ENCODE measurements at places on chromosomes 5 and 9.

GRCh38 chr9:87013490-87013889, 66.2 kb upstream of the GAS1 start:
- no peak for DNase-seq

DNA sequence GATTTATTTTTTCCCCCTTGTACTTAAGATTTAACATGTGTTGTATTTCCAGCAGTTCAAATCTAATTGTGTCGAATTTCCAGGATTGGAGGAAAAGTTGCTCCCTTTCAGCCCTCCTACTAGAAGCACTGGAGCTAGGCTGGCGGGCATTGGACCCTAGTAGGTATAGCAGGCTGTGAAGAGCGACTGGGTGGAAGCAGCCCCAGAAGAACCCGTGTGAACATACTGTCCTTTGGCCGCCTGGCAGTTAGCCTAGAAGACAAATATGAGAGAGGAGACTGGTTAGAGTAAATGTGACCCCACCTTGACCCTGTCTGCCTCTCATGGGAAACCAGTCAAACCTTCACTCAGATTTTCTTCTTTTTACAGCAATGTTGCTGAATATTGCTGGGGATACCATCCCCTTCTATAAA, 13.9 kb downstream of the ALDOB start:
- DNase-seq: no peak

- no peak for DNase-seq
Observed at GRCh38 chr9:11805969-11806368, 887.2 kb upstream of the TYRP1 start.

GRCh38 chr9:69579760-69580581, 92.2 kb downstream of the APBA1 start:
- no peak for DNase-seq

DNA sequence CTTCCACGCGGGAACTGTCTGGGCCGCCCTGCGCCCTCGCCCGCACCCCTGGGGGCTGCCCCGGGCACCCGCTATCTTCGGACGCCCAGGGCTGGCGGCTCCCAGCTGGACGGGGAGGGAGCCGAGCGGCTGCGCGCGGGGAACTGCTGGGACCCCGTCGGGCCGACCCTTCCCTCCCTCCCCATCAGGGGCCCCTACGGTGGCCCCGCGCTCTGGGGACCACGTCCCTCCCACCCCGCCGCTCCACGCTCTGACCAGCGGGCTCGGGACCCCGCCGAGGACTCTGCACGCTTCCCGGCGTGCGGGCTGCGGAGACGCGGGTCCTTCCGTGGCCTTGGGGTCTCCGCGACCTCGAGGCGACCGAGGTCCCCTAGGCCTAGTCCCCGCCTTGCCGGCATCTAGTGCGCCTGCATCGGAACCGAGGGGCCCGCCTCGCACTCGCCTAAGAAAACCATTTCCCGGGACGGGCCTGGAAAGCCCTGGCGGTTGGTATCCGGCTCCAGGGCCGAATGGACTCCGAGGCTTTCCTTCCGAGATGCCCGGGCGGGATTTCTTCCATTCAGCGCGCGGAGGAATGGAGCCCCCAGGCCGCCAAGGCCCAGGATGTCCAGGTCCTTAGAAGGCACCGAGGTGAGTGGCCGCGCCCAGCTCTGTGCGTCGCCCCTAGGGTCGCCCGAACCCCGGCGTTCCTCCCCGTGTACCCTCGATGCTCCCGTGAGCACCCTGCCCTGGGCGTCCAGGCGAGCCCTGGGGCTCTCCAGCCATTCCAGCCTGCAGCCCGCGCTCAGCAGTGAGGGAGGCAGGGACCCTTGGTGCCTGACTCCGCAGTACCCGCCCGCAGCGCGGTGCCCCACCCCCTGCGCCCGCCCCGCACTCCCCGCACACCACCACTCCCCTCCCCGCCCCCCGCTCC, 705 bp upstream of the SLC6A3 start:
- no peak for DNase-seq

DNA sequence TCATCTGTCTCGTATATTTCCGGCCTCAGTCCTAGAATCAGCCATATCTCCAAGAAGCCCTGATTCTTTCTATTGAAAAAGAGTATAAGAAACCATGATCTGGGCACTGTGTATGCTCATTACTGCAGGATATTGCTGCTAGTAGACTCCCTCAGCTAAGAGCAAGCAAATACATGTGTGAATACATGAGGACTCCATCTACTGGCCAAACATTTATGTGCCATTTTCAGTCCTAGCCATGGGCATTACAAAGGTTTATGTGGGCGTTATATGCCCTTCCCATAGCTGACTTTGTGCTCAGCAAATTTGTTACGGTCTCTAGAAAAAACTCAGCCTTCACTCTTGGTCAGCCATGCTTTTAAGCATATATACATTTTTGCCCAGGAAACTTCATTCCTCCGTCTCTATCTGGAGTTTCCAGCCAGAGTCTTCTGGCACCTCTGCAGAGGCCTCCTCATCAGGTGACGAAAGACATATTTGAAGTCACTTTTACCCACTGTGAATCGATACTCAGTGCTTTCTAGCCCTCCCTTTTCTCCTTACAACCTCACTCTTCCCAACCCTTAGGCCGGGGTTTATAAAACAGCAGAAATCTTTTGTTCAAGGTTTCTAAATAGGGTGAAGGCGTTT, 1495.6 kb upstream of the CDH6 start:
- DNase-seq: no peak

DNA sequence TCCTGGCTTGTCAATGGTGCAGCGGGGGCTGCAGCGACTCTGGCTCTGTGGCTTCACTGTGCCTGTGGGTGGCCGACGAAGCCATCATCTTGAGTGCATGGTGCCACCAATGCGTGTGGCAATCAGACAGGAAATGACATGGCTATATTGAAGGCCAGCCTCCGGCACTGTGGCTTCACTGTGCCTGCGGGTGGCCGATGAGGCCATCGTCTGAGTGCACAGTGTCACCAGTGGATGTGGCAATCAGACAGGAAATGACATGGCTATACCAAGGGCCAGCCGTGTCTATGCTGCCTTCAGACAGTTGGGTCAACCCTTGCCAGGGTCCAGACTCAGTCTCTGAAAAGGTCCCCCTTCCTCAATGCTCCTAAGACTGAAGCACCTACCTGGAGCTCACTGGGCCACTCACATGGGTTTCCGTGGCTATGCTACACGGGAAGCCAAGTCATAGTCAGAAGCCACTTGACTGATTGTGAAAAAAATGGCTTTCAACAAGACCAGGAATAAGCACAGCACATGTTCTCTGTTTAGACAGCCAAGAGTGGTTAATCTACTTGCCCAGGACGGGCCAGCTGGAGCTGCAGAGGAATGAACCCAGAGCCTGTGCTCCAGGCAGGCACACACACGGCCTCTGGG, 67.5 kb upstream of the S1PR3 start:
- DNase-seq: no peak

- DNase-seq: peak; percentile 14
Observed at GRCh38 chr5:98104454-98105188, 668.8 kb upstream of the RGMB start.

GRCh38 chr5:179284751-179285631, 60.3 kb downstream of the ADAMTS2 start:
- DNase-seq: no peak

GRCh38 chr5:14382640-14383039, 199.0 kb upstream of the OTULINL start:
- DNase-seq: no peak

- no peak for DNase-seq
Observed at GRCh38 chr5:81904861-81905260, 67.0 kb upstream of the ATG10 start.

DNA sequence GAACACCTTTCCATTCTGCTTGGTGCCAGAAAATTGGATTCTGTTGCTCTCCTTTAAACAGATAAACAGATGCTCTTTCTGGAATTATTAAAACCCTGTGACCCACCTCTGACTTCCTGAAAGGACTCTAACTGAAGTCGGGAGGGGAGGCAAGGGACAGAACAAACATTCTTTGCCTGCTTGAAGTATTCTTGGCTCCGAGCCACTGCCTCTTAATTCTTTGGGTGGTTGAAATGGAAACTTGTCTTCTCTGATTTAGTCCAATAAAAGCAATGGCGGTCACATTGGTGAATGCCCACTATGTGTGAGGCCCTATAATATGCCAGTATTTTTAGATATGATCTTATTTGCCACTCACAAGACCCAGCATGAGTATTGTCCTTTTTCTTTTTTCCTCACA, 236.8 kb downstream of the SLIT3 start:
- peak; percentile 53 for DNase-seq

DNA sequence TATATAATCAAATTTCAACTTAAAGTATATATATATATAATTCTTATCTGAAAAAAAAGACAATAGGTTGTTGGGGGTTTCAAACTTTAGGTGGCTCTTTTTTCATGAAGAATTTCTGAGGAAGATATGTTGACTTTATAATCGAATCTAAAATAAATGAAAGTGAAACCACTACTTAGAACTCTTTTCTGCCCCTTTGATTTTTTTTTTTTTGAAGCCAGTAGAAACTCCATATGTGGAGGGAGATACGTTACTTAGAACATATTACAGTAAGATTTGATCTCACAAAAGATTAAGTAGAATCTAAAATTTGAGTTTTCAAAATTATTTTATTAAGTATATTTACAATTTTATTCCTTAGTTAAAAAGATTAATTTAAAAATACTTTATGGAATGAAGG, 96.9 kb downstream of the ATG10 start:
- no peak for DNase-seq

- DNase-seq: peak; percentile 61
Observed at GRCh38 chr5:57887851-57888621, 405.4 kb upstream of the ACTBL2 start.

DNA sequence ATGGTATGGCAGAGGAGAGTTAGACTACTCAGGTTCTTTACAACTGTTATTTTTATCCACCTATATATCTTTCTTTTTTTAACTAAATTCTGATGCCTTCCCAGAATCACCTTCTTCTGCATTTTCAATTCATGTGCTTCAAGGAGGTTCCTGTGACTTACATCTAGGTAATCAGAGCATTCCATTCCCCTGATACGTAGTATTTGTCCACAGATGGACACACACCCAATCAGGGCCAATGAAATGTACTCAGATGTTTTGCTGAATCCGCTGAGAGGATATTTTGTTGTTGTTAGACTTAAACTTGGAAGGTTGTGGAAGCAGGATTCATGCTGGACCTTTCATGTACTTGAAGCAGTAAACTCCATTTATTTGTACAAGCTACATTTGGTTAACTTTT, 159.4 kb upstream of the FER start:
- no peak for DNase-seq

- DNase-seq: no peak
Observed at GRCh38 chr9:132410642-132411041, 631 bp downstream of the CFAP77 start.

GRCh38 chr9:127351182-127352166, 45.5 kb upstream of the SLC2A8 start:
- no peak for DNase-seq

DNA sequence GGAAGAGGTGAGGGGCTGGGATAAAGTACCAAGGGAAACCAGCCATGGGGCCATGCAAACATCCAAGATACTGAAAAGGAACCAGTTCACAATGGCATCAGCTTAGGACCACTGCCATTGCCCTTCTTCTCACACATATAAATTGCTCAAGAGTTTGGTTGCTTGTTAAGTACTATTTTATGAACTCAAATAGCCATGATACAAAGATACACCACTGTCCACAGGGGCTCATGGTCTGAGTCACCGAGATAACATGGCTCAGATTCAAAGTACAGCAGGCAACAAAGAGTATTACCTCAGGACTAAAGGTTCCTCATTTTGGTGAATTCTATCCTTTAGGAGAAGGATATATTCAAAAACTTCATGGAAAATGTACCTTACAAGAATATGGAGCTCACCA, 55.6 kb downstream of the FANCC start:
- DNase-seq: peak; percentile 21
